ENCODE measurements at places on chromosomes 13 and 19.

- DNase-seq, result no peak
Observed at GRCh38 chr13:97810152-97810551, 143.3 kb upstream of the IPO5 start.

GRCh38 chr13:40984668-40985366 is 34.3 kb downstream of the ELF1 start:
- DNase-seq, result no peak

- DNase-seq, result no peak
Observed at GRCh38 chr19:42594617-42595489, at the start of gene CEACAM8. Gene CEACAM8 (minus strand): TSS chr19:42594924. CDS start chr19:42594828, 96 bp downstream.

GRCh38 chr19:7844951-7845350 is 14.9 kb downstream of the EVI5L start:
- DNase-seq, result no peak

DNA sequence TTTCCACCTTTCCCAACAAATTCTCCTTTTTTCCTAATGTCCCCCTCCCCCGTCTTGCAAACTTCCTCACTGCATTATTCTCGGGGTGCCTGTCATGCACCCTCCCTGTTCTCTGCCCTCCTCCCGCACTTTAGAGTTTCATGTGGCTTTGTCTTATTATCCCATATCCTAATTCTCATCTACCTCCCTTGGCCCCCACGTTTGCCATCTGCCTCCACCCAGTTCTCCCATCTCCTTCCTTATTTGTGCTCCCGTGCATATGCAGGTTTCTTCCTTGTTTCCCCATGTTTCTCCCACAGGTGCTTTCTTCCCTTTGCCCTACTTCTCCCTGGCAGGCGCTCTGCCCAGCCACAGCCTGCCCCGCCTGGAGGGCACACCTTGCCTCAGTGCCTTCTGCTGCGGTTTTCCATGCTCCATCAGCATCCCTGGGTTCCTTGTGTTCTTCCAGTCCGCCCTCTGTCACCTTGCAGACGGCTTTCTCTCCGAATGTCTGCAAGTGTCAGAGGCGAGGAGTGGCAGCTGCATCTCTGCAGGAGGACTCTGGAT is 1.5 kb downstream of the SPATA13 start:
- DNase-seq, result no peak

DNA sequence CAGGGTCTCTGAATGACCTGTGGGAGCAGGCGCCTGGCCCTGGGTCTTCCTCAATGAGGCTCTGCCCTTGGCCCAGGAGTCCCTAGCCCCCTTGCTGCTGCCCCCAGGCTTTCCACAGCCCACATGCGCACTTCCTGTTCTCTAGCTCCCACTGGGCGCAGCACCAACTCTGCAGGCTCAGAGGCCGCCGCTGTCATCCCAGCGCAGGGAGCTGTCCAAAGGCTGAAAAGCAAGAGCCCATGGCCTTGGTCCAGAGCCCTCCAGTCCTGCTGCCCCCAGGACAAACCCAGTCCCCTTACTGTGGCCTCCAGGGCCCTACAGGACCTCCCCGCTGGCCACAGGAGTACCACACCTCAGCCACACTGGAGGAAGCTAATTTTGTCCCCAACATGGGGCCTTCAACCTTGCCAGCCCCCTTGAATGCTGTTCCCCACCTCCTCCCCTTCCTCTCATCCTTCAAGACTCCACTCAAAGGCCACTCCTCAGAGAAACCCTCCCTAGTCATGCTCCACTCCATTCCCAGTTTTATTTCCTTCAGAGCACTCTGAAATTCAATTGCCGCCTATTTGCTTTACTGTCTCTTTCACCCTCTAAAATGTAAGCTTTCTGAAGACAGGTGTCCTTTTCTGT is 8.0 kb upstream of the POU2F2 start:
- no peak for DNase-seq

DNA sequence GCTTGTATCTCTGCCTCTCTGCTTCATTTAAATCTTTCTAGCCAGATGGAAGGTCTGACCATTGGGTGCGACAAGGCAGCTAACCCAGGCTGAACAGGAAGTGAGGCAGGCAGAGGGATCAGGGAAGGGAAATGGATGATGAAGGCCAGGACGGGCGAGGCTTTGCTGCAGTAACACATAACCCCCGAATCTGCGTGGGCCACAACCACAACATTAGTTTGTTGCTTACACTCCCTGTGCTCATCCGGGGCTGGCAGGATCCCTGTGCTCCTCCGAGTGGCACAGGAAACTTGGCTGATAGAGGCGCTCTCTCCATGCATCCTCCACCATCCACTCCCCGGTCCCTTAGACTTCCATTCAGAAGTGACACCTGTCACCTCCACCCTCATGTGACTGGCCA is 1.1 kb upstream of the FLT3LG start:
- DNase-seq, result no peak

- DNase-seq, result no peak
Observed at GRCh38 chr19:57599377-57599760, 316 bp upstream of the ZNF530 start.

- no peak for DNase-seq
Observed at GRCh38 chr13:29954082-29955028, 103.9 kb upstream of the UBL3 start.
